ENCODE measurements at places on chromosomes 1 and 21.

DNA sequence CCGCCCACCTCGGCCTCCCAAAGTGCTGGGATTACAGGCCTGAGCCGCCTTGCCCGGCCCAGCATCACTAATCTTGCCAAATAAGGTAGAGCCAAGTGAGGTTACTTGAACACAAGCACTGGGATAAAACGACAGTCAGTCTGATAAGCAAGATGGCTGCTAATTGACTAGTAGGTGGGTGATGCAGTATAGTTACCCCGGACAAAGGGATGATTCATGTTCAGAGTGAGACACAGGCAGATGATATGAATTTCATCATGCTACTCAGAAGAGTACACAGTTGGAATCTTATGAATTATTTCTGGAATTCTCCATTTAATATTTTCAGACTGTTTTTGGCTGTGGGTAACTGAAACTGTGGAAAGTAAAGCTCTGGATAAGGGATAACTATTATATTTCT, 178.4 kb downstream of the USP25 start:
- no peak for DNase-seq

DNA sequence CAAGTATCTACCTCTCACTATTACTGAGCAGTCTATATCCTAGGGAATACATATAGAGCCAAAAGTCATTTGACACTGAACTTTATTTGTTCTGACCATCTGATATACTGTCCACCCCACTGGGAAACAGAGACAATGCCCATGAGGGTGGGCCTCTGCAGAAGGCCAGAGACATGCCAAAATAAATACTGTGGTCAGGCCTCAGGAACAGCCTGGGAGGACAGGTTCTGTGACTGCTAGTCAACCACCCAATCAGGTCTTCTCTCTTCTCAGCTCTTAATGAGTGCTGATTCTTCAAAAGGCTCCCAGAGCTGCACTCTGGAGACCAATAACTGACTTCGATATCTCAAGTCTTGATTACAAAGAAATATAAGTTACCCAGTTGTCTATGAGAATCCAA, 5.5 kb upstream of the ANKRD35 start:
- DNase-seq: no peak

DNA sequence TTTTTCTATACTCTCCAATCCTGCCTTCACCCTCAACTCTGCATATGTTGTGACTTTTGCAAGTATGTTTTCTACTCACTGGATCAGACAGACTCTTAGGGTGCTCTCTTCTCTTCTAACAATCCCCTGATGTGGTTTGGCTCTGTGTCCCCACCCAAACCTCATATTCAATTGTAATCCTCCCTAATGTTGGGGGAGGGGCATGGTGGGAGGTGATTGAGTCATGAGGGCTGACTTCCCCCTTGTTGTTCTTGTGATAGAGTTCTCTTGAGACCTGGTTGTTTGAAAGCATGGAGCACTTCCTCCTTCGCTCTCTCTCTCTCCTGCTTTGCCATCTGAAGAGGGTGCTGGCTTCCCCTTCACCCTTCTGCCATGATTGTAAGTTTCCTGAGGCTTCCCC, 148.9 kb upstream of the IGSF21 start:
- no peak for DNase-seq

- DNase-seq: no peak
Observed at GRCh38 chr1:11388617-11389016, 90.3 kb upstream of the DISP3 start.

DNA sequence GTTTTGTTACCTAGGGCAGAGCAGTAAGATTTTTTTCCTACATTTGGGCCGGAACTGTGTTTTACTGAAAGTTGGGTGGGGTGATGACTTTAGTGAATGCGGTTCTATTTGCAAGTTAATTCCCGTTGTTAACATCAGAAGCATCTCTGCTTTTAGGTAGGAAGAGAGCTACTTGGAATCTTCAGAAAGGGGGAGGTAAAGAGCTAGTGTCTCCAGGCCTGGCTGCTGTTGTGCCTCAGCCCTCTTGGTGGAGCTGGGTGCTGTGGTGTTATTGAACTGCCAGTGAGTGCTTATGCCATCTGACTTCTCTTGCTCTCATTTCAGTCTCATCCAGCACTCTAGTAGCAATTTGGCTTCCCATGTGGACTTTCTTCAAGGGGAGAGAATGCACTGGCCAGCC, 3.4 kb downstream of the KDM4A start:
- DNase-seq: no peak

DNA sequence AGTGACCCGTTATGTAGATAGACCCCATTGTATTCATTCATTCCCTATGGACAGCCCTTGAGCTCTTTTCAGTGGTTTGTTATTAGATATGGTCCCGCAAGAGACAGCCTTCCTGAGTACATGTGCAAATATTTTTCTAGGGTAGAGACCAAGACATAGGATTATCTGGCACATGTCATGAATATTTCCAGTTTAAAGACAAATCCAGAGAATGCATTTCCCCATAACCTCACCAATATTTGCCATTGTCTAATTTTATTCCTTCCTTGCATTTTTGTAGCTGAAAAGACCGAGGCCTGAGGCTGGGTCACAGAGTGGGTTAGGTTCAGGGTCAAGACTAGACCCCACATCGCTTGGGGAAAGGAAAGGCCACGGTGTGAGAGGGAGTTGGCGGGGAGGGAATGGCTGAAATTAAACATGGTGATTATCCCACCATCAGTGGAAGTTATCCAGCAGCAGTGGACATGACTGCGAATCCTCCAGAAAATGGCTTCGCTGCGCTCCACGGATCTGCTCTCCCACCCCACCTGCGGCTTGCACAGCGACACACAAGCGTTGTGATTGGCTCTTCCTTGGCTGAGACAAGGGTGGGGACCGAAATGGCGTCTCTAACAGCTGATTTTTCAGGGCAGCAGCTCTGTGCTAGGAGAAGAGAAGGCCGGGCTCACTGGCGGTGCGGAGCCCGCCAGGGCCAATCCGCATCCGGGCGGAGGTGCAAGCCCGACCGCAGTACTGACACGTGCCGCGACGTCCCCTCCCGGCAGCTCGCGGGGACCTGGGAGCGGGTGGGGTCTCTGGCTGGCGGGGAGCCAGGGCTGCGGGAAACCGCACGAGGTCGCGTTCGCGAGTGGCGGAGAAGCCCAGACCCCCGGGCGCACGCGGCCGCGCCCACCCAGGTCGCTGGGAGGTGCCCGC, 16.1 kb upstream of the STMN1 start:
- peak; percentile 34 for DNase-seq

DNA sequence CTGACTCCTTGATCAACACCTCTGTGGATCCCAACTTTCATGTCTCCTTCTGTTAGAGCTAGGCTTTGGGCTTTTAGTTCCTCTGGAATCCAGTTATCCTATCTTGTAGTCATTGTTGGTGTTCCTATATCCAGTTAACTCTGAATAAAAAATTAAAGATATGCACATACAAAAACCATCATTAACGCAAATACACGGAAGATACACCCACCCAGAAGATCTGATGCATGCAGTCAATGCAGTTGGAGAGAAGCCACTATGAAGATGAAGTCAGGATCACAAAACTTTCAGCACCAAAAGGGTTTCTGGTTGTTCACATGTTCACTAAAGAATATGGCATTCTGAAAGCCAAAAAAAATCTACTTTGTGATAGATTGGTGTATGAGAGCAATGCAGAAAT, 123.6 kb upstream of the LHX8 start:
- no peak for DNase-seq

DNA sequence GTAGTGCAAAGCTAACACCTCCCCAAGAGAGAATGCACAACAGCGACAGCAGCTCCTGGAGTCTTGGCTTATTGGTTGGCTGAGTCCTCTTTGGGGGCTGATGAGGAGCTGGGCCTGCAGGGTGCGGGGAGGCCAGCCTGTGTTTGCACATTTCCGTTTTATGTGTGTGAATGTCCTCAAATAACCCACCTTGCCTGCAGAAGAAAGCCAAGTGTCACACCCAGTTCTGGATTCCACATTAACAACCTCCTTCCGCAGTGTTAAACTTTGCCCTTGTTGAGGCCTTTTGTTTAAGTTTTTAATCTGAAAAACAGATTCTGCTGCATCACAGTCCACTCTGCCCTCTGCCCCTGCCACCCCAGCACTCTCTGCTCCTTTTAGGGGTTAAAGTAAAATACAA, 274.5 kb downstream of the TM2D1 start:
- DNase-seq: no peak

DNA sequence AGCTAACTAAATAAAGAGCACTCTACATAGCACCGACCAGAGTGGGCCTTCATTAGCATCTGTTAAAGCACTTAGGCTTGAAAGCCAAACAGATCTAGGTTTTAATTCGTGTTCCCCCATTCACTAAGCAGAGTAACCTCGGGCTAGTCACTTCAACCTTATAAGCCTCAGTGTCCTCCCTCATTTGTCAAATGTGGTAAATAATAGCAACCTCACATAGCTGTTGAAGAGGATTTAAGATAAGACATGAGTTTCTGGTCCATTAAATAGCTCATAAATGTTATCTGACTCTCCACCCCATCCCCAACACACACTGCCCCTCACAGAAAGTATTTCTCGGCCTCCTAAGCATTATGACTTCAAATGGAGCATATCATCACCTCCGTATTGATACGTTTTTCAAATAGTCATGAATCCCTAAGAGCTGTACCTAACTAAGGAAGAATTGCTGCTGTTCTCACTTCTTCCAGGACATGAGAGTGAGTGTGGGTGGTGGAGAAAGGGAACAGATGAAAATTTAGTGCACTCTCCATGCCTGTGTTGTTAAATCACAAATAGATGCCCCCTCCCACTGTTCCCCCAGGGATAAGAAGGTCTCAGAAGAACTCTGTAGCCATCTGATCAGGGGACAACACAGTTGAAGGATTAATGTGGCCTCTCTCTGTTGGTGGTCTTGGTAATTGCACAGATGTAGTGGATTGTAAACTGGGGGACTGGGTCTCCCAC, 47.6 kb downstream of the PLPP3 start:
- DNase-seq: no peak

- DNase-seq: no peak
Observed at GRCh38 chr1:43435146-43436145, 18.3 kb downstream of the HYI start.

DNA sequence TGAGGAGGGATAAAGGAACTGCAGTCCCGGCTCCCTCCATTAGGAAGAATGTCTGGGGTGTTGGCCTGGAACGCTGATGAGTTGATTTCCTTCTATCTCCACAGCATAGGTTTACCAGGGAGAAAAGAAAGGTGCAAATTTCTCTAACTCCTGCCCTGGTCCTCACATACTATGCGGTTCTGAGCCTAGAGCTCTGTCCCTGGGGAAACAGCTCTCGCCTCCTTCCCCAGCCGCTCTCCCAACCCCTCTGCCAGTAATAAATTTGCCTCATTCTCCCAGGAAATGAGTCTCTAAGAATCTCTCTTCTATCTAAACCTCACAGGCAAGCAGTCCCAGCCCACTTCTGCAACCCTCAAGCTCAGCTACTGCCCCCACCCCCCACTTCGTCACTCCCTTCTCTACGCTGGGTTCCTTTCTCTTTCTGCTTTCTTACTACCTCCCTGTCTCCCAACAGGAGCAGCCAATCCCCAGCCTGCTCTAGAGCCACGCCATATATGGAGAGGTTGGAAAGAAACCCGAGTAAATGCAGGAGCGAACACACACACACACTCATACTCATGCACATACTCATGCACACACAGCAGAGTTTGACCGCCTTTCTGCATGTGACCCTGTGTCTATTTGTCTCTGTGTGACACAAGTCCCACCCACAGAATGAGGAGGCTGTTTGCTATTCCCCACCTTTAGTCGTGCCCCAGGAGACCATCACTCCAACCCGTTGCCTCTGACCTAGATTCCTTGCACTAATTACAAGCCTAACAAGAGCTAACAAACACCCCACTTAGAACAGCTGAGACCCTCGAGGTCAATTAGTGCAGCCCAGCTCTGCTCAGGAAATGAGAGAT, 13.4 kb downstream of the PLEKHO1 start:
- no peak for DNase-seq

DNA sequence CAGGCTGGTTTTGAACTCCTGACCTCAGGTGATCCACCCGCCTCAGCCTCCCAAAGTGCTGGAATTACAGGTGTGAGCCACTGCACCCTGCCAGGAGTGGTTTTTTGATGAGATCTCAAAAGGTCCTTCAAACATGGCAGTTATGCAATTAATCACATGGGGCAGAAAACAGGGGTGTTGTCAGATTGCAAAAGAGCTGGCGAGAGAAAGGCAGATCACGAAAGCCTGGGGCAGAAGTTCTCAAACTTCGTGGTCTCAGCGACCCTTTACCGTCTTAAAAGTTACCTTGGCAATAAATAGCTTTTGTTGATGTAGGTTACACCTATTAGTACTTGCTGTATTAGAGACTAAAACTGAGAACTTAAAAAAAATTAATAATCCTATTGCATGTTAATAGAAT, 16.1 kb downstream of the CNR2 start:
- DNase-seq: no peak

DNA sequence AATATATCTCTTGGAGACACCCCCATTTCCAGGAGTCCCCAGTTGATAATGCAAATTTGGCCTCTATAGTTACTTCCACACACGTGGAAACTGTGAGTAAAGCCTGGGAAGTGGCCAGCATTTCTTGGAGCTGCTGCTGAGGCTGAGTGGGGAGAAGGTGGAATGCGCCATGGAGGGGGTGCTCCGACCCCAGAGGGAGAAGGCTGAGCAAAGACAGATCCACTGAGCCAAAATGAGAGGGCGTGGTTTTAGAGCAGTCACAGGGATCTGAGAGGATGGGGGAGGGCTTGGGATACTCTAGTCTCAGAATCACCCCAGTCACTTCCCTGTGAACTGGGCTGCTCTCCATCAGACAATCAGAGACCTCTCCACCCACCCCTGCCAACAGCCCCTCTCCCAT, 38.7 kb downstream of the TRIM62 start:
- DNase-seq: no peak

- DNase-seq: no peak
Observed at GRCh38 chr1:206952171-206952570, 5.9 kb upstream of the PIGR start.

DNA sequence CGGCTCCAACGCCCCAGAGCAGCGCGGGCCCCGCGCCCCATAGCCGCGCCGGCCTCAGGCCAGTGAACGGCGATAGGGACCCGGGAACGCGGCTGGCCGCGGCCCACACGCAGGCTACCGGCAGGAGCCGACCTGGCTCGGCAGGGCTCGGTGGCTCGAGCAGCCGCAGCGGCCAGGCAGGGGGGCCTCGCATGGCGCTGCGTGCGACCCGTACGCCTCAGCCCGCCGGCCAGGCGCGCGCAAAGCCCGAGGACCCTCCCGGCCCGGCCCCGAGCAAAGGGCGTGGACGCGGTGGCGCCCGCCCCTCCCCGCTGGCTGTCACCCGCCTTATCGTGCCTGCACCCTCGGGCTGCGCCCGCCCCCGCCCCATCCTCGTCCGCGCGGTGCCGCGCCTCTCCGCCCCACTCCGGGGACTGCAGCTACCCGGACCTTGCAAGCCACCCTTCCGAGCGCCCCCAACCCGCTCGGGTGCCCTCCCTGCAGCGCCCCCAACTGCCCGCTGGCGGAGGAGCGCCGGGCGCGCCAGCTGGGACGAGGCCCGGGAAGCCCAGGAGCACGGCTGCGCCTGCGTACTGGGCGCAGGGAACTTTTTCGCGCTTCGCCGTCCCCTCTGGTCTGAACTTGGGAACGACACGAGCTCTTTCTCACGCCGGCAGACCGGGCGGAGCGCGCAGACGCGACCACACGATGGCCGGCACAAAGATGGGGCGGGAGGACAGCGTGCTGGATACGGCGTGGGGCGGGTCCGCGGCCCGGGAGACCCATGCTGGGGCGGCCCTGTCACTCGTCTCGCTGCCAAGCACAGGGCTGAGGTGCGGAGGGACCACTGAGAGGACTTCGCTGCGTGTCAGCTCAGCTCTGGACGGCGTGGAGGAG, at the start of gene ABCB10:
Gene ABCB10 (minus strand): TSS at position 248 of the 876 bp plus-strand sequence. CDS start 55 bp downstream, at position 193.
- DNase-seq: peak; percentile 92

GRCh38 chr21:45096217-45096616, 21.8 kb downstream of the ADARB1 start:
- DNase-seq: no peak

Data from stimulated activated naive CD4-positive, alpha-beta T cell treated with Interleukin-2 at 50 U/mL for 16 hours (primary cell).